ENCODE measurements at places on chromosomes 1 and 21. TPM values are rescaled to one million over a fixed set of nuclear protein-coding genes. Genes with fewer than 3 reads are reported as not detected.
A peak's percentile ranks its signal among the peaks of the same experiment; 100 is the strongest.

GRCh38 chr1:193104502-193104906 is 710 bp downstream of the GLRX2 start:
- DNase-seq = peak; percentile 50

FCGR1A gene
- 3.2 TPM for total RNA-seq

DNM3 gene
- total RNA-seq = 3.1 TPM

DNA sequence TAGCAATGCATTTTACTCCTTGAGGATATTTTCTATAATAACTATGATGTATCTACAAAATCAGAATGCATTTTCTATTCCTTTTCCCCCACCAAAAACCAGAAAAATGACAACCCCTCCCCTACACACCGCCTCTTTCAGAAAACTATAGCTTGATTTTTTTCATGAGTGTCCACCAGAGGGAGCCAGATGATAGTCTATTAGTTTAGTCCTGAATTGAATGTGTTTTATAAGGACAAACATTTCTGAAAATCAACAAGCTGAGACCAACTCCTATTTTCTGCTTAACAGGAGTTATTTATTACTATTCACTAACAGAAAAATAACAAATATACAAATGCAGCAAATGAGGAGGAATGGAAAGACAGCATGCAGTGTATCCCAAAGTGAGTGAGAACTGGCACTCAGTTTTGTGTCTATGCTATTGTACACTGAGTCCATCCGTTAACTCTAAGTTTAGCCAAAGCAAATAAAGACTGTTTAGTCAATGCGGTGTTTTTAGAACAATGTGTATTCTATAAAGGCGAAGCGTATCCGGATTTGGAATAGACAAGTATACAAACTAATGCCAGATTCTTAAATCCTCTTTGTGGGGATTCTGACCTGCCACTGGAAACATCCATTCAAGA is 182.6 kb downstream of the VAV3 start:
- DNase-seq = no peak

- no peak for DNase-seq
Measured at GRCh38 chr1:234154320-234155251, 218.7 kb upstream of the COA6 start.

DNA sequence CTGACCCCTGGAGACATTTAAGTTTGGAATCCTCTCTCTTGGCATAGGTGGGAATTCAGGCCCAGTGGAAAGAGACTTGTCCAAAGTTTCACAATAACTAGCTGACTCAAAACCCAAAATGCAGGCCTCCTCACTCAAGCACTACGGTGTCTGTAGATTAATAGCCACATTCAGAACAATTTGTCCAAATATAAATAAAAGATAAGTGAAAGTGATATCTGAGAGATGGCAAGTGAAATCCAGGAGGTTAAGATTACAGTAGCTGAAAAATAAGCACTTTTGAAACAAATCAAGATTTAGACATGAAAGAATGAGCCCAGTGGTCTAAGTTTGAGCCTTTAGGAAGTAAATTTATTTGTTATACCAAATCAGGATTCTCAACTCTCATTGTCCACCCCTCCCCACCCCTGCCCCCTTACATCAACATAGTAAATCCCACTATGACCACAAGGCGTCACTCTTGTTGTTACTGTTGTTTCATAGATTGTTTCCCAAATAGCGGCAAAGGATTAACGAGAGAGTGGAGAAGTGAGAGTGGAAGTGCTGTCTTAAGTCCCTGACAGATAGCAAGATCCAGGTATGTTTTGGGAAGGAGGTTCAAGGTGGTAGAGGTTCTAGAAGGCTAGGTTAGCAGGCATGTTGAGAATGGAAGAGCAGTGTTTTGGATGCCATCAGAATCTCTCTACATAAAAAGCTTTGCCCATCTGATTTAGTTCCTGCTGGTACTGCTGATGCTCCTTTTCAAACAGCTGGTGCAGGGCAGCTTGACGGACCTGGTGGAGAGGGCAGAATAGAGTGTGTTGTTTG is 7.1 kb upstream of the TPM3 start:
- no peak for DNase-seq

- no peak for DNase-seq
Measured at GRCh38 chr1:91609551-91609950, 108.9 kb downstream of the CDC7 start.

DNA sequence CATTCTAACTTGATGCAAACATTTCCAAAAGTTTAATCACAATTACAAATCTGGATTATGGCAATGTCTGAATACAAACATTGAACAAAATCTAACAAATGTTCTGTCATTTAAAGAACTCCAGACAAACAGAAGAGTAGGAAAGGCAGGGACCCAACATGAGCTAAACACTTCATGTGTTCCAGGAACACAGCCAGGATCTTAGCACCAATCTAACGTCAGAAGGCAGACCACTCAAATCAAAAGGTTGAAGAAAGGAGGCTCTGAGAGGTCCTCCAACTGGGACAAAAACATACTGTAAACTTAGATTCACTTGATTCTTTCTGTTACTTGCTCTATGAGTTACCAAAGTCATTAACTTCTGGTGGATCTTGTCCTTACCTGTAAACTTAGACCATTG is 374.0 kb downstream of the NEGR1 start:
- no peak for DNase-seq

GRCh38 chr21:15795533-15795932 is 65.8 kb downstream of the USP25 start:
- no peak for DNase-seq

NUAK2 gene
- total RNA-seq = 4.1 TPM
